AG08395 (cell line): ENCODE measurements at places on chromosomes 11 and 22.

- no peak for DNase-seq
Observed at GRCh38 chr11:83475760-83476159, 189.6 kb upstream of the CCDC90B start.

GRCh38 chr22:36201630-36202319, at the start of gene APOL4:
APOL4 (minus strand) TSS chr22:36201809; CDS start chr22:36201734, 75 bp downstream.
- DNase-seq: peak; percentile 59

- no peak for DNase-seq
Observed at GRCh38 chr11:36454941-36455631, 55.0 kb downstream of the TRAF6 start.

DNA sequence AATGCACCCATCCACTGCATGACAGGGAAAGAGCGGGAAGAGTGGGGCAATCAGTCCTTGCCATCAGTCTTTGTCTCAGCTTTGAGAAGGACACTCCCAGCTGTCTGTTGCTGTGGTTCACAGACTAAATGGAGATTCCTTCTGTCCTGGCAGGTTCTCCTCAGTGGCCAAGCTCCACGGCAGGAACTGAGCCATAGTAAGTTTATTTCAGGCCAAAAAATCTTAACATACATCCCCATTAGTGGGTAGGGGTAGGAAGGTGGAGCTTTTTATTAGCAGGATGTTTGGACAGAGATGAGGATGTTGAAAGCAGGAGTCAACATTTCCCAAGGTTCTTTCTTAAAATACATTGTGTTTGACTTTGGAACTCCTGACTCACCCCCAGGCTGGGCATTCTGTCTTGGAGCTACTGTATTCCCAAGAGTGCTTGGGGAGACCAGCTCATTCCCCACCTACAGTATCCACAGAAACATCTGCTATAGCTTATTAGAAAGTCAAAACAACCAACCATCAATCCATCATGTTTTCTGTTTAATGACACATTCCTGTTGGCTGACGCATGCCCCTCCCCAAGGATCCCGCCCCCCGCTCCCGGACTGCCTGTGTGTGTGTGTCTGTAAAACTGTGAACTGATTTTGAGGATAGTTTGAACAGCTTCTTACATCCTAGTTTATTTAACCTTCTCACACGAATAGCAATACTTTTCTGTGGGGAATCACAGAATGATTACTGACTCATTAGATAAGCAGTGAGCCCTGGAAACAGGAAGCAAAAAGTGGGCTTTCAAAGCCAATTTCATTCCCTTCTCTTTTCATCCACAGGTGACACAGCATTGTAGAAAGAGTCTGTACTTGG, 109.5 kb downstream of the CCDC81 start:
- DNase-seq: peak; percentile 97

DNA sequence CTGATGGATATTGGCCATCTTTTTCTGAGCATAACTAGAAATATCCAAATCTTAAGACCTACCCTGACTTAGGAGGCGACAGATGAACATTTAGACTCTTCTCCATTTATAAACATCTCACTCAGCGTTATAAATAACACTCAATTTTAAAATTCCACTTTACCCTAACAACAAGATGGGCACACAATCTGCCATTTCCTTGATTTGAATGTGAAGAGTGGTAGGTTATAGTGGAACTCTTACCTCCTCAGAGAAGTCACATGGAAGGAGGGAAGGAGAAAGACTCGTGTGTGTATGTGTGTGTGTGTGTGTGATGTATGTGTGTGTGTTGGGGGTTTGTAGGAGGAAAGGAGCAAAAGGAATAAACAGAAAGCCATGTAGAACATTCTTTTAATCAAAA, 15.0 kb downstream of the SIAE start:
- no peak for DNase-seq

- no peak for DNase-seq
Observed at GRCh38 chr22:23580576-23581259, 628 bp upstream of the IGLL1 start.

DNA sequence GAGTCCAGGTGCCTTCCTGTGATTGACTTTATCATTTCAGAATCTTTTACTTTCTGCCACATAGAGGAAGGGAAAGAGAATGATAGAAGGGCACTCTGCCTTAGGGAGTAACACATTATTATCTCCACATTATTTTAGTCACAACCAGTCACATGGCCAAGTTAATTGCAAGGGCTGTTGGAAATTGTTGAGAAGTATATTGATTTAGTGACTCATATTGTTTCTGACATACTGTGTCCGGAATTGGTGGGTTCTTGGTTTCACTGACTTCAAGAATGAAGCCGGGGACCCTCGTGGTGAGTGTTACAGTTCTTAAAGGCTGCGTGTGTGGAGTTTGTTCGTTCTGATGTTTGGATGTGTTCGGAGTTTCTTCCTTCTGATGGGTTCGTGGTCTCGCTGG, 8.7 kb downstream of the OR51B4 start:
- no peak for DNase-seq

GRCh38 chr11:2958251-2958650, 29.0 kb upstream of the PHLDA2 start:
- DNase-seq: no peak

- DNase-seq: no peak
Observed at GRCh38 chr11:69966910-69967483, 111.1 kb upstream of the ANO1 start.

DNA sequence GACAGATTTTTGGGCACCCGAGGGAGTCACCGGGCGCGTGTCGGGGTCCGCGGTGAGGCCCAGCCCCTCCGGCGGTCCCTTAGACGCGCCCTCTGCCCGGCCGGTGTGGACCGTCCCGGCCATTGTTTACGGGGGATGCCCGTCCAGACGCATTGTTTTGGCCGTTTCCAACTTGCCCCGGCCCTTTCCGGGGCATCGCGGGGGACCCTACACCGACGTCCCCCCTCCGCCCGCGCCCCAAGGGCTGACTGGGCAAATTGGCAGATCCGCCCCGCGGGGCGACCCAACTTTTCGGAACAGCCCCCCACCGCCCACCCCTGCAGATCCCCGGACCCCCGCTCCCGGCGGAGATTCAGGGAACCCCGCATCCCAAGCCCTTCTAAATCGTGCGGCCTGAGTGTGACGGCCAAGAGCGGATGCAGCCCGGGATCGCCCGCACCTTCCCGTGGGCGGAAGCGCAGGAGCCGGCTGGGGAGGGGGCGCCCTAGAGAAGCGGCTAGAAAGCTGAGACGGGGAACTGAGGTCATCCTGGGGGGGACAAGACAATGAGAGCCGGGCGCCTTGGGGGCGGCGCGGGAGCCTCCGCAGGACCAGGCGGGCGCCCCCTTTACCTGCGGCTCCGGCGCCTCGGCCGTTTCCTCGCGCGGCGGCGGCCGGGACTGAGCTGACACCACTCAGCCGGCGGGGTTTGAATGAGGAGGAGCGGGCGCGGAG, 17.1 kb upstream of the CCT8L2 start:
- DNase-seq: no peak

GRCh38 chr11:29306527-29306926, 710.3 kb downstream of the KCNA4 start:
- peak; percentile 81 for DNase-seq

- DNase-seq: no peak
Observed at GRCh38 chr11:44282620-44283019, 27.3 kb downstream of the ALX4 start.

DNA sequence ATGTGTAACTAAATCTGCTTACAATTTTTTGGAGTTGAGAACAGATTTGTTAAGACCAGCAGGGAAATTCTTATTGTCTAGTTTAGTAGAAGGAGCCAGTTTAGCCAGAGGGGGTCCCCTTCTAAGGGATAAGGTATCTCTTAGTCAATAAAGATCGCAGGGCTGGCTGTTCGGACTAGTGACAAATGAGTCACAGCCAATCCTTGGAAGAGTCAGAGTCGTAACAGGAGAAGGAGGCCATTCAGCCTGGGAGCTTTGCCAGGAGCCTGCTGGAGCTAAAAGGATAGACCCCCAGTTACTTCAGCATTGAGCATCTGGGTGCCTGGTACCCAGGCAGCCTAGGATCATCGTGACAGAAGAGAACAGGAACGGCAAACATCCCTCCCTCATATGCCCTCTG, 191.6 kb upstream of the ARHGAP20 start:
- DNase-seq: no peak

GRCh38 chr11:113201054-113201818, 113.1 kb upstream of the TTC12 start:
- no peak for DNase-seq

- no peak for DNase-seq
Observed at GRCh38 chr11:13013054-13013488, 4.0 kb downstream of the RASSF10 start.

- no peak for DNase-seq
Observed at GRCh38 chr11:34351687-34352469, 5.9 kb downstream of the ABTB2 start.

DNA sequence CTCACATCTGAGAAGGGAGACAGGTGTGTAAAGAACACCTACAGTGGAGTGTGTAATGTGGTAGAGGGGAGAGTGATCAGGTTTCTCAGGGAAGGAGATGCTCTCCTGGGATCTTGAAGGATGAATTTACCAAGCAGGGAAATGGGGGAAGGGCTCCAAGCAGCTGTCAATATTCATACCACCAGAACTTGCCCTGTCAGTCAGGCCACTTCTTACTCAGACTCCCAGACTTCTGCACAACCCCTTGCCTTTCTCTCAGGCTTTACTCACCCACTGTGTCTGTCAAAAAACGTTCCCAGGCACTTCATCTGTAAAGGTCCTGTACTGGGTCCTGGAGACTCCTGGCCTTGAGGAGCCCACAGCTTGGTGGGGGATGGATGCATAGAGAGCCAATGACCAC, 14.0 kb upstream of the FCHSD2 start:
- DNase-seq: no peak

GRCh38 chr11:75204685-75205563, 35.6 kb upstream of the TPBGL start:
- DNase-seq: peak; percentile 93

GRCh38 chr22:19133561-19133960, 2.5 kb downstream of the TSSK2 start:
- DNase-seq: no peak

GRCh38 chr11:70057080-70057479, 21.0 kb upstream of the ANO1 start:
- DNase-seq: no peak
